ENCODE measurements at places on chromosomes 3 and 15.

DNA sequence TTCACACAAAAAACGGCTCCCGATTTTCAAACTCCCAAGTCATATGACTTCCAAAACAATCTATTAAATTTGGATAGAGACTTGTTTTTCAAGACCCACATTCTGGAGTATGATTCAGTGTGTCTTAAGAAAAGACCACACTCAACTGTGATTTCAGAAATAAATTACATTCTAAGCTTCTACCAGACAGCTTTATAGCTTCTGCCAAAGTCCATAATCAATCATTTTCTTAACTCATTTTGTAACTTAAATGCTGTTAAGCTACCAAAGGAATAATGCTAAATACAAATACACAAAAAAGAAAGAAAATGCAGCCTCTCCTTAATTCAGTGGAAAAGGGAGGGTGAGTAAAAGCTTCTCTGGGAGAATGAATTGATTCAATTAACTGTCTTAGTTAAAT, 192.3 kb upstream of the P2RY1 start:
- DNase-seq: no peak

GRCh38 chr15:88847144-88847543, 43.9 kb downstream of the ACAN start:
- no peak for DNase-seq

- no peak for DNase-seq
These were observed 8.5 kb upstream of the FGD5 start for GRCh38 chr3:14810070-14810791.

GRCh38 chr3:4693620-4694019, 200.5 kb downstream of the ITPR1 start:
- peak; percentile 22 for DNase-seq

DNA sequence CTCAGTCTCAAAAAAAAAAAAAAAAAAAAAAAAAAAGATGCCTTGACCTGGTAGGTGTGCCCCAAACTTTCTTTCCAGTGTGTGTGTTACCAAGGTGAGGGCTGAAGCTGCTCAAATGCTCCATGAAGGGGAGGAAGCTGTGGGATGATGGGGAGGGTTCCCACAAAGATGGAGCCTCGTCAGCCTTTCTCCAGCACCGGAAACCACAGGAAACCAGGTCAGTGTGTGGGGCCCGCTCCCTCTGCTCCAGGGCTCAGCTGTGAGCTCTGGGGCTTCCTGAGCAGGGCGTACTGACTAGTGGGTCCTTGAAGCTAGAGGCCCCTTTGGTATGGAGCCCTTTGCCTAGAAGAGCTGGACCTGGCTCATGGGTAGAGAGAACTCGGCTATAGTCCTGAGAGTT, 681 bp upstream of the IL17RE start:
- DNase-seq: no peak

DNA sequence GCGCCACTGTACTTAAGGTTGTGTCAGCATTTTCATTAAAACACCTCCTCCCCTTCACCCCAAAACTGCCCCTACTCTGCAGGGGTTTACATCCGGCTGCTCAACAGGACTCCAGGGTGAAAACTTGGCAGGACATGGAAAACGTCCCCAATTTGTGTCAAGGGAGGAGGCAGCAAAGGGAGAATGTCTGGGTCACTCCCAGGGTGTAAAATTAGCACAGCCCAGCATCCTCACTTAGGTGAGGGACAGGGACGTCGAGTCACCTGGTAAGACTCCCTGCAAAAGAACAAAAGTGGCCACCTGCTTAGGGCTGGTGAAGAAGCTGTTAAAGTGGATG, 532.3 kb downstream of the FOXP1 start:
- no peak for DNase-seq

DNA sequence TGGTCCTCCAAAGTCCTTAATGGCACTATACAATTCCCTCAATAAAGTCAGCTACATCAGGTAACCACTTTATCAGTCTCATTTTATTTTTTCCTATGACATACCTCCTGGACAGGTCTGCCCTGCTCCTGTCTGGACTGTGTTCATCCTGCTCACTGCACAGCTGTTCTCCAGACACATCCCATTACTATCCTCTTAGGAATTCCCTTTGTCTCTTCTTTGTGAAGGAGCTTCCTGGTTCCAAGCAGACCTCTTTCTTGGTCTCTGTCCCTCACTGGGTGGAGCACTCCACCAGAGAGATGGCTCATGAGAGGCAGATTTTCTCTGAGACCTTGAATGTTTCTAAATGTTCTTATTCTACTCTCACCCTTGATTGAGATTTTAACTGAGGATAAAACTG, 60.1 kb downstream of the KY start:
- no peak for DNase-seq

DNA sequence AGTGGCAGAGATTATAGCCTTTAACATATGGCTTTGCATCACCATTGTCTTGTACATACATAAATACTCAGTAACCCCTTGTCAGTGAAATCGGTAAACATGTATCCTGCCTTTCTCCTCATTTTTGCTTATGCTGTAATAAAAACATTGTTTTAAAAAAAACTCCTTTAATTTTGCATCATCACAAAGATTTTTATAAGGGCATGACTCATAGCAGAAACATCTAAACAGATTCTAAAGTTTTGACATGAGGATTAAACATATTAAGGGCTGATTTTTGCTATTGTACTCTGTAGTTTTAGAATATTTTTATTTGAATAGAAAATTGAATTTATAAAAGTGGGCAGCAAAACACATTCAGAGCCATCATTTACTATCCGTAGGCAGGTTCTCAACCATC, 275.9 kb downstream of the ZIC4 start:
- no peak for DNase-seq

- no peak for DNase-seq
These were observed 192.6 kb upstream of the PRICKLE2 start for GRCh38 chr3:64417816-64418215.

DNA sequence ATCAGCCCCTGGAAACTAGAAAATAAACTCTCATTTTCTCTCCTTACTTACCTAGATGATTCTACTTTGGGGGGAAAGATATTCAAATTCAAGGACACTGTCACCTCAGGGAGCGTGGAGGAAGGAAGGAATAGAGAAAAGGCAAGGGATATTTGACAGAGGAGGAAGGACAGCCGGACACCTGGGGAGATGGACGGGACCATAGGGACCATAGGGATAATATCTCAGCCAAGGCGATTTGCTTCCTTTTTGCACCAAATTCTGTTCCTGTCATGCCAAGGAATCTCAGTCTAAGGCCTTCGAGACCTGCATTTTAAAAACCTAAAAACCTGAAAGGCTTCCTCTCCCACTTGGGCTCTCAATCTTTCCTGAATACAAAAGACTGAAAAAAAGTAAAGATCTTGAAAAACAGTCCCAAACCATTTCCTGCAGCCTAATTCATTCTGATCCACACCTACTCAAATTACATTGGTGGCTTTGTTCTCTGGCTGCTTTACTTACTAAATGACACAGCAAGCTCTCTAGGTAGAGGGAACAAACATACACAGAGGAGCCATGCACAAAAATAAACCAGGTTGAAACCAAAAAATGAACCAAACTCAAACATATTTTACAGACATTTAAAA, 73.9 kb upstream of the SLC24A5 start:
- no peak for DNase-seq

DNA sequence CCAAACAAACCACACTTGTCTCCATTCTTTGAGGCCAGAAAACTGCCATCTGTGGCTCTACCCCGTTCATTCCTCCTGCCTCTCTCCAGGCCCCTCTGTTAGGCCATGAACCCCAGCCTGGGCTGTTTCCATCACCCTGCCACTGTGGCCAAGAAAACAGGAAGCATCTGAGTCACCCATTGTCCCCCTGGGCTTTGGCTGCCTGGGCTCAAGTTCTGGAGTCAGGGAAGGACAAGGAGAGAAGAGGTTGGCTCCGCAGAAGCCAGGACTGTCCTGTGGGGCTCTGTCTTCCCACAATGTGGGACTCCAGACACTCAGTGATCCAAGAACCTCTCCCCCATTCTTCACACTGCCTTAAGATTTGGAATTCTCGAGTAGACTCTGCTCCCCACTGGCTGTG, 14.8 kb upstream of the LCTL start:
- no peak for DNase-seq

DNA sequence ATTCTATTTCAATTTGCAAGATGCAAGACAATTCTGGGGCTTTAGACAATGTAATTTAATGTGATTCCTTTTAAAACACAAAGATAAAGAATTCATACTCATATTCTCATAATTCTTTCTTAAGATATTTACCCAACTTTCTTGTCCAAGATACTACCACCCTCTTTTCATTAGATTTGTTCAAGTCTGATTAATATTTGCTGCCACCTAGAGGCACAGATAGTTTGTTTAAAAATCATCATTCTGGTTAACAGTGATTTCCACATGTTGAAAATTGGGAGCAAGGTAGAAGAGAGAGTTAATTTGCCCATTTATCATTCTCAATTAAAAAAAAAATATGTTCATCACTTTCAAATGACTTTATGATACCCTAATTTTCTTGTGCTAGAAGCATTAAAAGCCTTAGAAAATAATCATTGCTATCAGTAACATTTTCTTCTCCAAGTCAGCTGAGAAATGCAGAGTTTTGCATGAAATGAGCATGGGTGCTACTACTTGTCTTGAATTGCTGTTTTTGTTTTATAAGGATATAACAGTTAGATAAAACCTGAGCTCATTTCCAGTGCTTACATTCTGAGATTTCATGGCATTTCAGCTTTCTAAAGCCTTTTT, 11.6 kb downstream of the TAMM41 start:
- no peak for DNase-seq

GRCh38 chr3:183268366-183268765, 15.3 kb downstream of the B3GNT5 start:
- DNase-seq: no peak

GRCh38 chr3:122030381-122031122, 8.5 kb upstream of the ILDR1 start:
- no peak for DNase-seq

- DNase-seq: no peak
These were observed 580.4 kb downstream of the ROBO1 start for GRCh38 chr3:79187426-79187825.

GRCh38 chr3:167866331-167866730, 130.8 kb downstream of the SERPINI1 start:
- no peak for DNase-seq

GRCh38 chr3:114850898-114851297, 296.2 kb downstream of the ZBTB20 start:
- no peak for DNase-seq

DNA sequence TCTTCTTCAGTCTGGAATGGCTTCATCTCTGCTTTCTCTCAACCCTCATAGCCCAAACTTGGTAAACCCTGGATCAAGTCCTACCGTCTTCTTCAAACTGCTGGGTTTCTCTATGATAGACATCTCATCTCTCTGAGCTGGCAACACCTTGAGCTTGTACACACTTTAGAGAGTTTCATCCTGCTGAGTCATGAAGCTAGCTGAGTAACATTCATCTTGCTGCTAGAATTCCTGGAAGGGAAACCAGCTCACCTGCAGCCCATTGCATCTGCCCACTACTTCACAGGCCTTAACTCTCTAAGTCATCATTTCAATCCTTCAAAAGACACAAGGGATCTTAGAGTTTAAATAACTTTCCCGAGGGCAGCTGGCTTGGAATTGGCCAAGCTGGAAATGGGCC, 175.5 kb upstream of the RORA start:
- DNase-seq: no peak

DNA sequence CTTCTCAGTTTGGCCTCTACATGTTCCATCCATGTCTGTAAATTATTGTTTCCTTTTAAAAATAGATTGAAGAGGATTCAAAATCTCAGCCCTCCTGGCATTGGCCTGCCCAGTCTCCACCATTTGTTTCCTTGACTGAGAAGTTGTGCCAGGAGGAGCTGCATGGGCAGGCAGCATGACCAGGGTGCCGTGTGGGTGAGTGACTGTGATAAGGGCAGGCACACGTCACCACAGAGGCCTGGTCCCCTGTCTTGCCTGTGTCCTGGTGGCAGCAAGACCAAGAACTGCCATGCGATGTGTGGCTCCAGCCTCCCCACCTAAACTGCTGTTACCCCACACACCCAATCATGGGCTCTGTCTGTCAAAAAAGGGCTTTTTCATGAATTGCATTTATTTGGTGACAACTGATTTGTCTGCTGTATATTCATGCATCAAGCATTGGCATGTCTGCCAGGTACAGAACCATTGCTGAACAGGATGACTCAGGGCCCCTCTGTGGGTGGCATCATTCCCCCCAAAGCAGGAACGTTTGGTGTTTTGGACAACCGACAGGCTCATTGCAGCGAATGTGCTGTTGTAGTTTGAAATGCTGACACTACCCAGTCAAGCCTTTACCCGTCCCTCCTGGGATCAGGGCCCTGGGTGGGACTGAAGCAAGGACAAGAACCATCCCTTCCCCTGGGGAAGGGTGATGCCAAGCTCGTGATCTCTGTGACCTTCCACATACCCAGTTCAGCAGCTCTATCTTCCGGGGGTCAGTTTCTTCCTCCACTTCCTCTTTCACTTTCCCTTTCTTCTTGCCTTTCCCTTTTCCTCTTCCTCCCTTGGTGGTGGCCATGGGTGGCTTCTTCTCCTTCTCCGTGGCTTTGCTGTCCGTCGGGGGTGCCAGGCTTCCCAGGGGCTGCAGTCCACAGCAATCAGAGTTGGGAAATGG, 51.6 kb downstream of the TRPM1 start:
- DNase-seq: no peak

GRCh38 chr3:177467247-177467985, 270.1 kb upstream of the TBL1XR1 start:
- DNase-seq: no peak

- no peak for DNase-seq
These were observed 78.7 kb downstream of the SLC9A9 start for GRCh38 chr3:143769616-143770015.

Data from GM12891 (cell line).